ENCODE measurements at places on chromosomes 5 and 9.
A peak's percentile ranks its signal among the peaks of the same experiment; 100 is the strongest.

DNA sequence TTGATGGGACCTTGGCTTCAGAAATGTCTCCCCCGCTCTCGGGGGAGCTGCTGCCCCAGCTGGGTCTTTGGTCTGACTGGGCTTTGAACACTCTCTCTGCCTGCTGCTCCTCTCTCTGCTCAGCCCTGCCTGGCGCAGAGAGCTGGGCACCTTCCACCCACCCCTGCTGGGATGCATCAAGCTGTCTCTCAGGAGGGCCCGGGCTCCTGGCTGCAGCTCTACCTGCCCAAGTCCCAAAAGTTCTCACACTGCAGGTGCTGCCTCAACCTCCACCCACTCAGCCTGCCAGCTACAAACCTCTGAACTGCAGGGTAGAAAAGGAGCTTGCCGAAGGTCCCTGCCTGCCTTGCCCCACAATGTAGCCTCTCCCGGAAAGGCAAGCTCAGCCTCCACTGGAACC lies 36.7 kb downstream of the IRX2 start:
- no peak for DNase-seq

GRCh38 chr5:149714877-149715502 lies 15.1 kb upstream of the PPARGC1B start:
- no peak for DNase-seq

GRCh38 chr5:159341906-159342310 lies 11.6 kb upstream of the IL12B start:
- DNase-seq = peak; percentile 64

- DNase-seq = no peak
These were observed 55.6 kb upstream of the ZFR start for GRCh38 chr5:32500181-32500580.

DNA sequence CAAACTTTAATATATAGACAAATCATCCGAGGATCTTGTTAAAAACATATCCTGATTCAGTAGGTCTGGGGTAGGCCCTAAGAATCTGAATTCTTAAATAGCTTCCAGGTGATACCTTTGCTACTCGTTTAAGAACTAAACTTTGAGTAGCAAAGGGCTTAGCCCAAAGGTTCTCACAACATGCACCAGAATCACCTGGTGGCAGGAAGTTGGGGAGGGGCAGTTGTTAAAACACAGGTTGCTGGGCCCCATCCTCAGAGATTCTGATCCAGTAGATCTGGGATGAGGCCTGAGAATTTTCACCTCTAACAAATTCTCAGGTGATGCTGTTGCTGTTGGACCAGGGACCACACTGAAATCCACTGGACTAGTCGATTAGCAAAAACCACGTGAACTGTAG lies 20.0 kb upstream of the RGMB start:
- no peak for DNase-seq

DNA sequence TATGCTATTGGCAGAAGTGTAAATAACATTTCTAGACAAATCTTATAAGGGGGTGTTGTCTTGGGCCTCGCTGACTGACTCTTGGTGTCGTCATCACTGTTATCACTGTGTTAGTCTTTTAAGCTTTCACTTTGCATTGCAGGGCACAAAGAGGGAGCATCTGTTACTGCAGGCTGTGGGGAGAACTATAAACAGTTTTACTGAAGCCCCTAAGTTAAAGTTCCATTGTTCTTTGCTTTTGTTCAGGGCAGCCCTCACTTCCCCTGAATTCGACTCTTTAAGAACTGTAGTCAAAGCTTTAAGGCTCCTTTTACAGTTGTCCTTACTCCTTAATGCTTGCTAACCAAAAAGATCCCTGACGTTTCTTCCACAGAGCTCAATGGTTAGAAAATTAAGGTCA lies 605.0 kb downstream of the RAB3C start:
- no peak for DNase-seq

DNA sequence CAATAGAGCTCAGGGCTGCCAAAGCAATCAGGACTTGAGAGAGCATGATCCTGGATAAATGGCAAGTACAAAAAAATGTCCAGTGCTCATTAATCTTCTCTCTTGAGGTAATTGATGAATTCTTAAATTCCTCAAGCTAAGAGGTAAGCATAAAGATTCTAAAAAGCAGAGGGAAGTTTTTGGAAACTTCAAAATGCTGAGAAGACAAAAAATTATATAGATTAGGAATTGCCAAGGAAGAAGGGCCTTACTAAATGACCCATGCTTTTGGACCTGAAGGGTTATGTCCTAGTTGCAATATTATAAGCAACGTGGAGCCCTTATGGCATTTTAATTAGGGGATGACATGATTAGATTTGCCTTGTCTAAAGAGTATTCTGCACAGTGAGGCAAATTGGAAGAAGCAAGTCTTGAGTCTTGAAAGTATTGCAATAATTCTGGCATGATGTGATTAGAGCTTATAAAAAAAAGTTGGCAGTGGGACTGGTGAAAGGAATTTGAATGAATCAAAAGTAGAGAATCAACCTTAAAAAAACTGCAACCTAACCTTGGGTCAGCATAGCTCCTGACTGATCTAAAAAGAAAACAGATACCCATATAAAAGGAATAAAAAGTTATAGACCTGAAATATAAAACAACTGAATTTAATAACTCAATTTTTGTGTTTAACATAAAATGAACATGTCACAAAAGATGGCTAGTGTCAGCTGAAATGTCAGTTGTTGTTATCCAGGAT lies 323.8 kb upstream of the ARRDC3 start:
- DNase-seq = peak; percentile 15

GRCh38 chr5:134917070-134917815 lies 12.3 kb downstream of the PCBD2 start:
- DNase-seq = no peak

DNA sequence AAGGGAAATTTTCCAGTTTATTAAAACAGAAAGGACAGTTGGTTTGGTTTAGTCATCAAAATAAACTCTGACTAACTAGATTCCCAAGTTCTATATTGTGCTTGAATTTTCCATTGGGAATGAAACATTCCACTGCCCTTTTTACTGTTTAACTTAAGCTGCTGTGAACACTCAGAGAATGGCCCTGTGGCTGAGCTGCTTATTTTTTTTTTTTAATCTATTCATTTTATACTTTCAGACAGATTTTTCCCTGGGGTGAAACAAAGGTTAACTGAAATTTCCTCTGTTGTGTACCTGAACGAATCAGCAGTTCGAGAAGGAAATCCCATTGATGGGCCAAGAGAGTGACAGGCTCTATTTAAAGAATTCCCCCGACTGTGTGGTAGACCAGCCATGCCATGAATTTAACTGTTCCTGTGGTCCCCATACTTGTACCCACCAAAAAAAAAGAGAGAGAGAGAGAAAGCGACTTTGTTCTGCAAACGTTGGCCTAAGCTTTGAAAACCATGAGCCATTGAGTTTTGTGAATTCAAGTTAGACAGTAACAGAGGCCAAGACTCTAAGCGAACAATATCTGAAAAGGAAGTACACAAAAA lies 138.7 kb upstream of the GRHPR start:
- peak; percentile 8 for DNase-seq

GRCh38 chr5:129384736-129385135 lies 75.4 kb upstream of the ADAMTS19 start:
- no peak for DNase-seq

GRCh38 chr5:78589923-78590322 lies 58.6 kb downstream of the LHFPL2 start:
- no peak for DNase-seq

DNA sequence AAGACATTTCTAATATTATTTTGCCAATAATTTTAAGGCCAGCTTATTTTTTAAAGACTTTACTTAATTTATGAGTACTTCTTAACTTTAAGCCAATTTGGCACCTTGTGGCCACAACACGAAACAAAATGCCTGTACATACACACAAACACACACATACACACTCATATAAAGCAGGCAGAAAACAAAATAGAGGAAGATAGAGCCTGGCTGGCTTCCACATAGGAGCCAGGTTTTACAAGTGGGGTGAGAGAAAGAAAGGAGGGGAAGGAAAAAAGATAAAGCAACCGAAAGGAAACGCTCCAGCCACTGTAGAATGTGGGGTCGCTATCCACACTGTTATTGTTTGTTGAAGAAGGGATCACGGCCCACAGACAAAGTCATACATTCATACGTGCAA lies 10.4 kb downstream of the GMCL2 start:
- DNase-seq = no peak

- no peak for DNase-seq
These were observed 245.3 kb upstream of the RASA1 start for GRCh38 chr5:87022415-87022814.

DNA sequence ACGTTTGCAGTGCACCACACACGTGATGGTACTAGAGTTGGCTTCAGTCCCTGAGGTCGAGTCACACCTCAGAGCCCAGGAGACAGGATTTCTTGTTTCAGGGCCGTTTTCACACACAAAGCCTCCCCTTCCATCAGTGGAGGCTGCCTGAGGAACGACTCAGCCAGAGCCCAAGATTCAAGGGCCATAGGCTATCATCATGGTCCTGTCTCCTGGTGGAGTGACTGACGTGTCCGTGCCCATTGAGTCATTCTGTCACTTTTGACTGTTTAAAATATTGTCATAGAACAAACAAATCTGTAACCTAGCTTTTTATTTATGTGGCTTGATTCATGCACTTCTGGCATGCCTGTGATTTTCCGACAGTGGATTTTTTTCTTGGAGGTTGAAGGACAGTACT lies 28.3 kb downstream of the CAMK2A start:
- DNase-seq = no peak

GRCh38 chr9:95213117-95213516 lies 104.4 kb downstream of the FANCC start:
- no peak for DNase-seq

- no peak for DNase-seq
These were observed 67.3 kb downstream of the PDZD2 start for GRCh38 chr5:31706186-31706585.

- DNase-seq = no peak
These were observed 181.4 kb downstream of the FGF18 start for GRCh38 chr5:171600741-171601265.

DNA sequence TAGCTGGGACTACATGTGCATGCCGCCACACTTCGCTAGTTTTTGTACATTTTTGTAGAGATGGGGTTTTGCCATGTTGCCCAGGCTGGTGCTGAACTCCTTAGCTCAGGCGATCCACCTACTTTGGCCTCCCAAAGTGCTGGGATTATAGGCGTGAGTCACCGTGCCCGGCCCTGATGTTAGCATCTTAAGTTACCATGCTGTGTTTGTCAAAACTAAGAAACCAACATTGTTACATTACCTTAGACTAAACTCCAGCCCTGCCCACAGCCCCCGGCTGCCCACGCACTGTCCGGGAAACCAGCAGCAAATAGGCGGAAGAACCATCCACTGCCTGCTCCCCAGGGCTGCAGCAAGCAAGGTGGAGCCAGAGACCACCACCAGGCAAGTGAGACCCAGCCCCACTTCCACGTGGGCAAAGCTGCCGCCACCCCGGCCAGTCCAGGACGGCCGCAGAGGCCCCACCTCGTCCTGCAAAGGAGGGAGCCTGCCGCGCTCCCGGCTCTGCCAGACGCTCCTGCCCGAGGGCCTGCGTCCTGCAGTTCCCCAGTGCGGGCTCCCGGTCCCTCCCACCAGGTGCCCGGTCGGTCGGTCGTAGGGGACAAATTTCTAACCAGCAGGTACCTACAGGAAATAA lies 35.7 kb upstream of the TXN start:
- DNase-seq = no peak

- no peak for DNase-seq
These were observed 907 bp downstream of the HMCN2 start for GRCh38 chr9:130266236-130267098.

- DNase-seq = no peak
These were observed 547.3 kb downstream of the CDK5RAP2 start for GRCh38 chr9:120032639-120033038.

DNA sequence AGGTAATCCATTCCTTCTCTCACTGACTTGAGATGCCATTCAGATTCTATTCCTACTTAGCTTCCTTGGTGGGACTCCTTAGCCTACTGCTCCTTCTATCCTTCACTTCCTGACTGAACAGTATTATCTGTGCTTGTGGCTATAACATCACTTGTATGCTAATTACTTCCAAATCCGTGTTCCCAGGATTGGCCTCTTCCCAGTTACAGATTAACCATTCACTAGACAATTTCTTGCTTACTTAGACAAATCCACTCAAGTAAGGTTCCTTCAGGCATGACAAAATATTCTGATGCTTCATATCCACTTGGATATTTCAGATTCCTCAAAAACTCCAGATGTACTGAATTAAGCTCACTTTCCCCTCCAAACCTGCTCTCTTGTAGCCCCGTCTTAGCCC lies 18.3 kb downstream of the LIFR start:
- DNase-seq = no peak

GRCh38 chr9:21533597-21533996 lies 51.5 kb upstream of the IFNE start:
- no peak for DNase-seq

DNA sequence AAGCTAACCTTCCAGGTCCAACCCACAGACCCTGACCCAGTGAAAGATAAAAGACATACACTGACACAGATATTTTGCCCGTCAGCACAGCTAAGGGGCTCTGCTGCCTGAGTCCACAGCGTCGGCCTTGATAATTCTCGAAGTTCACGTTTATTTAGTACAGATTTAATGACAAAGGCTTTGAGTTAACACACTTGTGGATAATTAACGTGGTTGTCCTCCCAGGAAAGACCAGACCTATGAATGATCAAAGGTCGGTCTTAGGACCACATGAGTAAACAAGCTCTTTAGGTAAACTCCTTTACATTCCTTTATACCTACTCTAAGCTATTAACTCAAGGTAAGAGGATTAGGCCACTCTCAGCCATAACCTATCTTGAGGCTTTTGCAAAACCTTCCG lies 11.3 kb upstream of the TEX10 start:
- DNase-seq = no peak

- DNase-seq = no peak
These were observed 38.7 kb upstream of the SH3PXD2B start for GRCh38 chr5:172493002-172493401.

GRCh38 chr5:178476972-178477754 lies 113.0 kb downstream of the COL23A1 start:
- DNase-seq = peak; percentile 37

- DNase-seq = no peak
These were observed 1278.8 kb downstream of the MAT2B start for GRCh38 chr5:164784230-164784629.

DNA sequence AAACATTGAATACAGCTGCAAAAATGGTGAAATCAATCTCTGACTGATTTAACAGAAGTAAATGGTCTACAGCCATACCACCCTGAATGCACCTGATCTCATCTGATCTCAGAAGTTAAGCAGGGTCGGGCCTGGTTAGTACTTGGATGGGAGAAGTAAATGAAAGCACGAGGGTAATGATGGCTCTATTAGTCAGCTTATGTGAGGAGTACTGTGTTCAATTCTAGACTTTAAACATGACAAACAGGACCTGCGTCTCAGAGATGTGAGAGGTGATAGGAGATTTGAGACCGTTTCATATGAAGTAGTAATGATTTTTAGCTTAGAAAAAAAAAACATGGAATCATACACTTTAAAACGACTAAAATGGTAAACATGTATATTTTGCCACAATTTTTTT lies 77.1 kb upstream of the SUSD1 start:
- DNase-seq = no peak

- DNase-seq = no peak
These were observed 17.9 kb upstream of the FBP1 start for GRCh38 chr9:94657021-94657725.

DNA sequence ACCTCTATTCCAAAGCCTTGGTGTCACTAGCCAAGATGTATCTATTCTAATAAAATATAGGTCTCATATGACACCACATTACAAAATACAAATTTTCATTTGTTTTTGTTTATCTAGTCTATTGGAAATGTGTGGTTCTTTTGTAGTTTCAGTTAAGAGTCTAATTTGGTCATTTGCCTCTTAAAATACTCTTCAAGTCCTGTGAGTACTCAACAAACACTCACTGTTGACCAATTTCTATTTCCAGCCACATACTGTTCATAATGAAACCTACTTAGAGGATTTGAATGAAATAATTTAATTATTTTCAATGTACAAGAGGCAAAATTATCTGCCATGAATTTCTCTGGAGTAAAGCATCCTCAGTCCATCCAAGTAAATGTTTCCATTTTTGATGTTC lies 40.6 kb downstream of the SLC1A3 start:
- no peak for DNase-seq

Measured in fibroblast of gingiva (primary cell).